C1 segment of cervical spinal cord (tissue), 14 donors: ENCODE measurements at places on chromosomes 6 and 20.

GRCh38 chr20:61306937-61307475, 54.9 kb downstream of the CDH4 start:
- no peak for DNase-seq

DNA sequence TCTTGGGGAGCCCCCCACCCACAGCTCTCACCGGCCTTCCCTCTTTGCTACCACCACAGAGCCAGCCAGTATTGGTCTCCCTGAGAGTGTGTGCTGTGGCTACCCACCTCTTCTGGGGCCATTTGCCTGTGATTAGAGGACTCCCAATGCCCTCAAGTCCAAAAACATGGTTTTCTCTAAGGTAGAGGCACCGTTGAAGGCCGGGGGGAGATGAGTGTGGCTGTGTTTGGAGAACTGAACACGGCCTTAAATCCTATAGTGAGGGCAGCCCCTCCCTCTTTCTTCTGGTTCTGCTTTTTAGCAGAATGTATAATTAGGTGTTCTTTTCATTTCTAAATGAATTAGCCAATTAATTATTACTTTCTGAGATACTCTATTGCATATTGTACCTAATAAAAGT, 2.5 kb downstream of the CCR6 start:
- no peak for DNase-seq

GRCh38 chr20:21092806-21093205, 13.4 kb downstream of the LINC00237 start:
- no peak for DNase-seq

GRCh38 chr20:31517373-31517772, 3.1 kb downstream of the HM13 start:
- DNase-seq: no peak

DNA sequence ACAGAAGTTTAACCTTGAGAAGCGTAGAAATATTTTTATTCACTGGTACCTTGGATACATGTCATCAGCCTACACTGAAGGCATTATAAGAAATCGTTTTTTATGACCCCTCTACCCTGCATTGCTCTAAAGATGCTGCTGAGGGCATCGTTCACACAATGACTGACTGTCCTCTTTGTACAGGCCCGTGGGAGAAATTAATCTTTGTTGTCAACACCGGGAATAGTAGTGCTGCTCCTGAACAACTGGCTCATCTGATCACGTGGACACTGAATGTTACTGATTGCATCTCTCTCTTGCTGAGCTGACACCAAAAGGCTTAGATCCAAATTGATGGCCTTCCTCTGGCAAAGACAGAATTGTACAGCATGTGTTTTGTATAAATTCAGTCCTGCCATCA, 157.1 kb upstream of the SMLR1 start:
- no peak for DNase-seq

- no peak for DNase-seq
Measured at GRCh38 chr6:132499757-132500156, 13.2 kb downstream of the STX7 start.

- no peak for DNase-seq
Measured at GRCh38 chr6:30231067-30231466, 17.9 kb upstream of the TRIM26 start.

- no peak for DNase-seq
Measured at GRCh38 chr20:61934716-61935530, 130.8 kb downstream of the TAF4 start.

- no peak for DNase-seq
Measured at GRCh38 chr6:43904311-43905123, 134.5 kb downstream of the VEGFA start.

GRCh38 chr6:150142097-150142669, 661 bp upstream of the PPP1R14C start:
- DNase-seq: no peak

- DNase-seq: no peak
Measured at GRCh38 chr6:55822815-55823214, 52.6 kb downstream of the BMP5 start.

GRCh38 chr6:26598267-26598666, 1.5 kb downstream of the ABT1 start:
- DNase-seq: no peak

DNA sequence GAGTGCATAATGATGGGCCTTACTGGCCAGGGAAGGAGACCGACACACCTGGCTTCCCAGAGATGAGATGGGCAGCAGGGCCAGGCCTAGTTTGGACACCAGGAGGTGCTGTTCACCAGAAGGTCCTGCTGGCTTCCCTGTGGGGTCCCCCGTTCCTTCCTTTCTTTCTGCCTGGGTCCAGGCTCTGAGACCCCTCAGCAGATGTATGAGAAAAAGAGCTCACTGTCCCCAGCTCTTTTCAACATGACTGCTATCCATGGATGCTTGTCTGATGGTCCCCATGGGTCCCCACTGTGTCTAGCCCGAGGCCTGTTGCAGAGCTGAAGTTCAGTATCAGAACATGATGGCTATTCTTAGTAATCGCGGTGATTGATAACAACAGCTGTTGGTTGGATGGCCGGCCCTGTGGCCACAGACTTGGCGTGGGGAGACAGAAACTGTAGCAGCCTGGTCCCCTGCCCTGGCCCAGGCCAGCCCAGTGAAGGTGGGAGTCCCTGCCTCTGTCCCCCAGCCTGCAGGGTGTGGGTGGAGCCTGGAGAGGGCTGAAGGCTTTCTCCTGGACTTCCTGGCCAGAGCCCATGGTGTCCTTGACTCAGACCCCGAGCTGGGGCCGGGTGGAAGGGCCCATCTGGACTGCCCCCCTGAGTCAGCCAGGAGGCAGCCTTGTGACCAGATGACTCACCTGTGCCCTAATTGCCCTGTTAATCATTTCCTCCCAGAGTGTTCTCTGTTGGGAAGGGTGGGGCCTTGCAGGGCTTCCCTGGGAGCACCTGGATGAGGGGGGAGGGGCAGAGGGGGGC, 9.9 kb upstream of the BAK1 start:
- DNase-seq: no peak

GRCh38 chr20:25282796-25283195, 34.9 kb downstream of the PYGB start:
- DNase-seq: no peak

DNA sequence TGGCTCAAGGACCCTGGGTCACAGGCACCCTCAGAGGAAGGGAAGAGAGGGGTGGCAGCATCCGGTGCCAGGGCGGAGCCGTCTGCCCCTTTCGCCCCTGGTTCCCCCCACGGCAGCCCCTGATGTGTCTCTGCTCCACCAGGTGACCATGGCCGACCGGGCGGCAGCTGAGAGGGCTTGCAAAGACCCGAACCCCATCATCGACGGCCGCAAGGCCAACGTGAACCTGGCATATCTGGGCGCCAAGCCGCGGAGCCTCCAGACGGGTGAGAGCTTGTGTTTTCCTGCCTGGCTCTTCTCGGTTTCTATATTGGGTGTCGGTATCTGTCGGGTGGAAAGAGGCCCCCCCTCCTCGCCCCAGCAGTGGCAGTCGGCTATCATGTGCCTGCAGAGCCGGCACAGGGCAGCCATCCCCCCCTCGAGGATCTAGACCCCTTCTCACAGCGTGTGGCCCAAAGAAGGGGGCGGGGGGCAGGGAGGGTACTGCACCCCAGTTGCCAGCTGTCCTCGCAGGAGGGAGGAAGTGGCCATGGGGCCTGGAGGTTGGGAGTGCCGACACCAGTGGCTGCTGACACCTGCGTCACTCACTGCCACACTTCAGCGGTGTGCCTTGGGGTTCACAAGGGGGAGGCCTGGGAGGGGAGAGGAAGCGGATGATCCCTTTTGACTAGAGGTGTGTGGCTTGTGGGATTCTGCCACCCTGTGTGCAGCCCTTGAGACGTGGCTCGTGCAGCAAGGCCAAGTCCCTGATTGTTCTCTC, 1.5 kb downstream of the RBM38 start:
- no peak for DNase-seq

DNA sequence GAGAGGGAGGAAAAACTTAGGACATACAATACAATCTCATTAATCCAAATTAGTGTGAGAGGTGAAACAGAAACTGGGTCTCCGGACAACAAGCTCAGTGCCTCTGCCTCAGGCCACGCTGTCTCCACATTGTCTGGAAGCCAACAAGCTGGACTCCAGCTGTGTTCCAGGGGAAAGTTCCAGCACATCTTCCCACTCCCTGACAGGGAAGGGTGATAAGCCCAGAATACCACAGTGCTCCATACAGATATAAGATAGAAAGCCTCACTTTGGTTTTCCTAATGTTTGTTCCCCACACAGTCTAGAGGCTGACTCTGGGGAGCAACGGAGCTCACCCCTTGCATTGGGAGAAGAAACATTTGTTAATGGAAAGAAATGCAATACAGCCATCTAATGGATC, 117.1 kb upstream of the SPTLC3 start:
- DNase-seq: no peak

- no peak for DNase-seq
Measured at GRCh38 chr6:141437685-141438084, 695.0 kb upstream of the GJE1 start.

- no peak for DNase-seq
Measured at GRCh38 chr6:151180330-151181048, 59.3 kb upstream of the AKAP12 start.

DNA sequence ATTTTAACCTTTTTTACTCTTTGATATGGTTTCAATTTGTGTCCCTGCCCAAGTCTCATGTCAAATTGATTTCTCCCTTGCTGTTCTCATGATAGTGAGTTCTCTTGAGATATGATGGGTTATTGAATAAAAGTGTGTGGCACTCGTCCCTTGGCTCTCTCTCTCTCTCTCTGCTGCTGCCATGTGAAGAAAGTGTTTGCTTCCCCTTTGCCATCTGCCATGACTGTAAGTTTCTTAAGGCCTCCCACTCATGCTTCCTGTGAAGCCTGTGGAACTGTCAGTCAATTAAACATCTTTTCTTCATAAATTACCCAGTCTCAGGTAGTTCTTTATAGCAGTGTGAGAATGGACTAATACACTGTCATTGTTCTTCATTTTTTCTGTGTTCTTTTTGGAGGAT, 48.5 kb downstream of the LIN28B start:
- no peak for DNase-seq

- no peak for DNase-seq
Measured at GRCh38 chr6:16543521-16543920, 217.7 kb downstream of the ATXN1 start.
